ENCODE measurements at places on chromosomes 4 and X. TPM values are rescaled to one million over a fixed set of nuclear protein-coding genes. Genes with fewer than 3 reads are reported as not detected.

BEX2 gene
- 14.3 TPM for total RNA-seq

ART3 gene
- not detected for total RNA-seq

DNA sequence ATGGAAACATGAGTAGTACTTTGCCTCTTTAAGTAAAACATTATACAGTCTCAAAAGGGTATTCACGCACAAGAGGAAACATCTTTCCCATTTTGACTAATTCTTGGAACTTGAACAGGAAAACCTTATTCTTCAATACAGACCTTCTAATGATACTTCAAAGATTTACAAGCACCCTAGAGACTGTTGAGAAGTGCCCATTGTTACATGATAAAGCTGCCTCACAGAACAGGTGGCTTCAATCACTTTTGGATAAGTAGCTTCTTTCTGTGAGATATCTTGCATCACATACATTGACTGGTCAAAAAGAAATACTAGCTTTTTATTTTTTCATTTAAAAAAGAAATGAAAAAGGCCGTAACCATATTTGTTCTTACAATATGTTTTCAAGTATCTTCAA lies 219.4 kb downstream of the EPHA5 start:
- H3K4me3 ChIP-seq: no peak overlapping the region
- H3K36me3 ChIP-seq: no peaks in the 10 kb centered on the region
- no peak for DNase-seq
- H3K27ac ChIP-seq: no peak overlapping the region
- no peaks in the 10 kb centered on the region for H3K4me1 ChIP-seq
- no peaks in the 10 kb centered on the region for H3K27me3 ChIP-seq

- DNase-seq: no peak
- H3K27ac ChIP-seq: no peak overlapping the region
- H3K4me1 ChIP-seq: peaks cover 13% of the 10 kb centered on the region
- no peaks in the 10 kb centered on the region for H3K36me3 ChIP-seq
- no peaks in the 10 kb centered on the region for H3K27me3 ChIP-seq
These were observed 29.9 kb upstream of the TET2 start for GRCh38 chr4:105116616-105117319.

- H3K4me1 ChIP-seq: no peaks in the 10 kb centered on the region
- no peak for DNase-seq
- no peaks in the 10 kb centered on the region for H3K36me3 ChIP-seq
- no peak overlapping the region for H3K27ac ChIP-seq
- no peaks in the 10 kb centered on the region for H3K27me3 ChIP-seq
These were observed 193.2 kb upstream of the KLF3 start for GRCh38 chr4:38470735-38471262.

DNA sequence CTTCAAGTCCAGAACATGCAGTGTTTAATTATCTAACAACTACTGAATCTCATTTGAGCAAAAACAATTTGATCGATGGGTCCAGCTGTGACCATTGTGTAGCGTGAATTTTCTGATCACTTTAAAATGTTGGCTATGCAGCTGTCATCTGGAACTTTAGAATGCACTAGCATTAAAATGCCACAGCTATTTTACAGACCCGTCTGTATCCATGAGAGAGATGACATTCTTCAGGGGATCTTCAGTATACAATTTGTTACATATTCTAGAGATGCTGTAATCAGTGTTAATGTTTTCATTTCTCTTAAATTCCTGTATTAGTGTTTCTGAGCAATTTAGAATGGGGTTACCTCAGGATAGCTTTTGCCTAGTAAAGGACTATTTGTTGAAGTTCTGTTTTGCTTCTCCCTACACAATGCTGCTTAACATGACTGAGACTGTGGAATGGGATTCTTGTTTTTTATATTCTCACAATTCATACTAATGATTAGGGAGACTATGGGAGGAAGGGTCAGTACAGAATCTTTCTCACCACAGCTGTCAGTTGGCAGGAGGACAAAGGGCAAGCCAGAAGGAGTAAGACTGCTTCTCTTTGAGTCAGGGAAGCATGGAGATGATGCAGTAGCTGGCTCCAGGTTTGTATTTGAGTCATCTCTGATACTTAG lies 13.2 kb upstream of the CTSO start:
- H3K36me3 ChIP-seq: no peaks in the 10 kb centered on the region
- H3K27ac ChIP-seq: no peak overlapping the region
- H3K4me3 ChIP-seq: no peak overlapping the region
- no peaks in the 10 kb centered on the region for H3K27me3 ChIP-seq

All from lower lobe of right lung (tissue), 2 donors.